ENCODE measurements at places on chromosomes 4 and X. TPM values are rescaled to one million over a fixed set of nuclear protein-coding genes. Genes with fewer than 3 reads are reported as not detected.

PCDH19 gene
- total RNA-seq = 4.2 TPM

DNA sequence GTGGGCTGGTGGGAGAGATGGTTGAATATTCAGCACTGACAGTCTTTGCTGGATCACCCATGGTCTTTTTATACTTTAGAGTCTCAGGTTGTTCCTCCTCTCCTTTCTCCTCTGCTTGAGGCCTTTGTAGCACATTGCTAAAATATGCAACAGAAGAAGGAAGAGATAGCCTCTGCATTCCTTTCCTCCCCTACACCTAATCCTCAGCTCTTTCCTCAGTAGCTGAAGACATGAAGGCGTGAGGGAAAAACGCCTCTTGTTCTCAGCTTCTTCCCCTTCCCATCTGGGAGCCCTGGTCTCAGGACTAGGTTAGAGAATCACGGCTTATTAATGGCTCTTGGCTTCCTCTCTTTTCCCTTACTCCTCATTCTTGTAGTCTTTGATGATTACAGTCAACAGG is 76.8 kb downstream of the RNF150 start:
- no peak overlapping the region for H3K27ac ChIP-seq
- no peaks in the 10 kb centered on the region for H3K36me3 ChIP-seq
- H3K4me1 ChIP-seq = no peaks in the 10 kb centered on the region
- H3K27me3 ChIP-seq = no peaks in the 10 kb centered on the region
- no peak for DNase-seq

DNA sequence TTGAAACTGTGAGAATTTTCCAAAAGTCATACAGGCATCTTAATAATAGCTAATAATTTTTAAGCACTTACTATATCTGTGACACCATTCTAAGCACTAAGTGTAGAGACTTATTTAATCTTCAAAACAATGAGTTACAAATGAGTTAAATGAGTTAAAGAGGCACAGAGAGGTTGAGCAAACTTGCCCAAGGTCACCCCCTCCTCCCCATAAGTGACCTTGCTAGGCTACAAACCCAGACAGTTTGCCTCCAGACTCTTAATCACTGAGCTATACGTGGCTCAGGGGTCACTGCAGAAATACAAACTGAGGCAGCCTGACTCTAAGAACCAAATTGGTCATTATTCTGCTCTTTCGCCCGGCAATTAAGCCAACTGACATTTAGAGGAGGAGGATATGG is 15.5 kb downstream of the CTPS2 start:
- no peak for DNase-seq
- no peaks in the 10 kb centered on the region for H3K4me1 ChIP-seq
- no peaks in the 10 kb centered on the region for H3K36me3 ChIP-seq
- H3K27ac ChIP-seq = no peak overlapping the region

- H3K4me3 ChIP-seq = no peak overlapping the region
- no peaks in the 10 kb centered on the region for H3K27me3 ChIP-seq
- no peak for DNase-seq
- no peaks in the 10 kb centered on the region for H3K36me3 ChIP-seq
- no peaks in the 10 kb centered on the region for H3K4me1 ChIP-seq
- no peak overlapping the region for H3K27ac ChIP-seq
Measured at GRCh38 chr4:11701966-11702725, 273.5 kb upstream of the HS3ST1 start.

GRCh38 chrX:10554612-10555270 is 65.6 kb downstream of the MID1 start:
- H3K36me3 ChIP-seq = no peaks in the 10 kb centered on the region
- H3K4me3 ChIP-seq = no peak overlapping the region
- no peak overlapping the region for H3K27ac ChIP-seq
- H3K4me1 ChIP-seq = no peaks in the 10 kb centered on the region
- no peaks in the 10 kb centered on the region for H3K27me3 ChIP-seq
- no peak for DNase-seq

DNA sequence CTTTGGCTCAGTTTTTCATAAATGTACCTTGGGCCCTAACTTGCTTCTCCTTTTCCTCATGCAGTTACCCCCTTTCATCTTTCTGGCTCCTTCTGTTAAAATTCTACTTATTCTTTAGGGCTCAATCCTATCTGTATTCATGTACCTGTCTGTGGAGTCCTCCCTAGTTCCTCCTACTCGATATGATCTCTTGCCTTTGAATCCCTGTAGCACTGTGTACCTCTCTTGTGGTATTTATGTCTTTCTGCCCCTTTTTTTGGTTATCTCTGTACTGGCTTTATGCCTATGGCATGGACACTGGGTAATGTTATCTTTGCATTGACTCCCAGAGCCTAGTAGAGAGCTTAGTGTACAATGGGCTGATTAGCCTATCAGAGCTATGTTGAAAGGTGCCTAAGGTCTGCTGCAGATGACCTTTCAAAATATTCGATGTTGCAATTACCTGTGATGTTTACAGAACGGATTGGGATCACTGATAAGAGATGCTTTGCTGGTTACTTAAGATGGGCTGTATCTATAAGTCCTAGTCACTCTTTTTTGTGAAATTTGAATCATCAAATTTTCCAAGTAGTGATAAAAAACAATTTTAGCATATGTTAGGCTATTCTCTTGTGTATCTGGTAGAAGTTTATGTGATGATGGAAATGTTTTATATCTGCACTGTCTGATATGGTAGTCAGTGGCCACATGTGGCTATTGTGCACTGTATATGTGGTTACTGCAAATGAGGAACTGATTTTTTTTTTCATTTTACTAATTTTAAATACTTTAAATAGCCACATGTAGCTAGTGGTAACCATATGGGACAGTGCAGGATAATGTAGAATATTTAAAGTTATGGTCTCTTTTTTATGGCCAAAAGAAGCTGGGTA is 33.5 kb downstream of the TMEM164 start:
- no peak for DNase-seq
- H3K4me3 ChIP-seq = no peak overlapping the region
- no peak overlapping the region for H3K27ac ChIP-seq
- no peaks in the 10 kb centered on the region for H3K36me3 ChIP-seq

DNA sequence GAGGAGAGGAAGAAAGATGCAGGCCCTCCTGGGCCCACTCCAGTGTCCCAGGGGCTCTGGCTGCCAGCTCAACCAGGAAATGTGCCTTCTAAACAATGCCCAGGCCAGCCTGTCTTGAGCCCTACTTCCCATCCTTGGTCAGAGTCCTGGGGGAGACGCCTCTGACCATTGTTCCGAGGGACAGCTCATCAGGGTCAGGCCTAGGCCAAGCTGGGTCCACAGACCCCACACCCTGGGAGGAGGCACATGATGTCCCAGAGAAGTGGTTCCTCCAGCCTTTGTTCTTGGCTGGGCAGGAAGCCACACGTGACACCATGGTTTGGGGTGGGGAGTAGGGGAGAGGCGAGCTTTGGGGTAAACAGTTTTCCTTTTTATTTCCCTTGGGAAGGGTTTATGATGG is 102.5 kb downstream of the EFNB1 start:
- no peaks in the 10 kb centered on the region for H3K4me1 ChIP-seq
- no peaks in the 10 kb centered on the region for H3K36me3 ChIP-seq
- no peak for DNase-seq
- no peaks in the 10 kb centered on the region for H3K27me3 ChIP-seq

All from uterus (tissue), 4 donors.